ENCODE measurements at places on chromosomes 5 and 9.
A peak's percentile ranks its signal among the peaks of the same experiment; 100 is the strongest.

GRCh38 chr5:81835814-81836367 lies 85.0 kb upstream of the SSBP2 start:
- no peak for DNase-seq

DNA sequence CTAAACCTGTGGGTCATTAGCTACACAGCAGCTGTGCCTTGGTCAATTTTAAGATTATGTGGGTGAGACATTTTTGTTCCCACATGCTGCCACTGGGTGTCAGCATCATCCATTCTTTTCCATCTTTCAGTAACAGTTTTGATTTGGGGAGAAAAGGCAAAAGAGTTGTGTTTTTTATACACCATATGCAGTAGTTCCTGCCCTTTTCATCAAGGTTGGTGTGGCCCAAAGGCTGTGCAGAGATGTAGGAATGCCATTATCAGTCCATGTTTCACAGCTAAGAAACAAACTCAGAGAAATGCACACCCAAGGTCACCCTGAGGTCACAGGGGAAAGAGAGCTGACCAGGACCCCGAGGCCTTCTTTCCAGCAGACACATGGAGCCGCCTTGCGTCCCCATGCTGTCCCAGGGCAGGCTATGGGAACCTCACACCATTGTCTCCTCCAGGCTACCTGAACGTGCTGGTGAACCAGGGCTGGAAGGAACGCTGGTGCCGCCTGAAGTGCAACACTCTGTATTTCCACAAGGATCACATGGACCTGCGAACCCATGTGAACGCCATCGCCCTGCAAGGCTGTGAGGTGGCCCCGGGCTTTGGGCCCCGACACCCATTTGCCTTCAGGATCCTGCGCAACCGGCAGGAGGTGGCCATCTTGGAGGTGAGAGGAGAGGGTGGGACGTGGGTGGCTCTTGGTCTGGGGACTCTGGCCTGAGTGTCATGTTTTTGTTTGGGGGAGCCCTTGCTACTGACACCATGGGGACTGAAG lies 27.8 kb upstream of the GRPEL2 start:
- no peak for DNase-seq

DNA sequence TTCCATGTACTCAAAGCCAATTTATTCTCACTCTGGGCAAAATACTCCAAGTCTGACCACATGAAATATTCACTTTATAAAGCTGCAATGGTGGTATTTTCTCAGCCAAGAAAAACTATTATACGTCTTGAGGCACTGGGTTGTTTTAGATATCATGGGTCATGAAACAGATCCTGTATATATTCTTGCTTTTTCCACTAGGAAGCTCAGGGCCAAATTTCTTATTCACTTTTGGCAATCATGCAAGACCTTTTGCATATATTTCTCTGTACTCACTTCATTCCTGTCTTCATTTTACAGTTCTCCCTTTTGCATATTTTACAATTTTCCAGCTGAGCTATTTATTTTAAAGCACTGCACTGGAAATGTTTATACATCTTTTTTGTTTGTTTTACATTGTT lies 49.8 kb downstream of the GABBR2 start:
- DNase-seq: no peak

DNA sequence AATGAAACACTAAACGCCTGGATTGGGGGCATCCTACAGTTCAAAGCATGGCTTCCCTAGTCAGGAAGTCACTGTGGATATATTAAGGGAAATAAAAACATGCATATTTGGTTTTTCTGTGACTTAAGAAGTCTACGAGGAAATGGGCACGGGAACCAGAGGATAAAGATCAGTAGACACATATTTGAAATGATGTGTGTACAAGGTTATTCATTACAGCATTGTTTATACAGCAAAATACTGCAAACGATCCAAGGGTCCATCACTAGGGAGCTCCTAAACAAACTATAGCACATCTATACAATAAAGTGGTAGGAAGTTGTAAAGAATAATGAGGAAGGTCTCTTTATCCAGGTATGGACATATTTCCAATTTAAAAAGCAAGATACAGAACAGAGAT lies 71.8 kb downstream of the EFNA5 start:
- no peak for DNase-seq

DNA sequence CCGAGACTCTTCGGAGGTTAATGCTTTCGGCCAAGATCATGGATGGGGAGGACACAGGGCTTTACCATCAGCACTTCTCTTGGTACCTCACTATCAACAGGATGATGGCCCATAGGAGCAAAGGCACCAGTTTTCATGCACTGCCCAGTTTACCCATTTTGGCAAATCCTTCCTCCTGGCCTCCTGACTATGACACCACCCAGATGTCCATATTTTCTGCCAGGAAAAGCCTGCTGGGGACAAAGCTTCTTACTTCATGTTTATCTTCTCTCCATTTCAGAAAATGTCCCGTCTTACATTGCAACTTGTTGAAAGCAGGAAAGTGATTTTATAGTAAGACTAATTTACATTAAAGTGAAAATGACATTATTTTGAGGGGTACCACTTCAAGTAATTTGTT lies 61.4 kb upstream of the GAS1 start:
- no peak for DNase-seq

DNA sequence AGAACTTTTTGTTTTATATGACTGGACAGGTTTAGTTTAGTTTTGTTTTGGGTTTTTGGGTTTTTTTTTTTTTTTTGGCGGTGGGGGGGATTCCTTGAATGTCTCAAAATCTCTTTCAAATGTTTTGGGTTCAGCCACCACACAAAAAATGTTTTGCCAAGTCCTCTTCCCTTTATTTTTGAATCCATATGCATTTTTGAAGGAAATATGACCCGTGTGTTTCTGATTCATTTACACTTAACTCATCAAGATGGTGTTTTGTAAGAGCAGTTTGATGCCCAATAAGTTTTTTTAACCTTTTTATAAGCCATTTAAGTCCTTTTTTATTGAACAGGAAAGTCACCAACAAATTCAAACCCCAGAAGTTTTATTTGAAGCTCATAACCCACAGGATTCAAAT lies 209.8 kb downstream of the CWC27 start:
- DNase-seq: no peak

GRCh38 chr9:15401266-15401665 lies 21.4 kb upstream of the SNAPC3 start:
- no peak for DNase-seq

- peak; percentile 4 for DNase-seq
Measured at GRCh38 chr5:32916648-32917047, 205.5 kb downstream of the NPR3 start.

- DNase-seq: peak; percentile 53
Measured at GRCh38 chr5:179870403-179870903, 11.8 kb upstream of the MRNIP start.
